ENCODE measurements at places on chromosomes 5 and 9.

- no peak for DNase-seq
These were observed 10.7 kb downstream of the PCDH12 start for GRCh38 chr5:141947316-141947715.

- DNase-seq, result no peak
These were observed 463.4 kb downstream of the PDE4D start for GRCh38 chr5:59430066-59430685.

DNA sequence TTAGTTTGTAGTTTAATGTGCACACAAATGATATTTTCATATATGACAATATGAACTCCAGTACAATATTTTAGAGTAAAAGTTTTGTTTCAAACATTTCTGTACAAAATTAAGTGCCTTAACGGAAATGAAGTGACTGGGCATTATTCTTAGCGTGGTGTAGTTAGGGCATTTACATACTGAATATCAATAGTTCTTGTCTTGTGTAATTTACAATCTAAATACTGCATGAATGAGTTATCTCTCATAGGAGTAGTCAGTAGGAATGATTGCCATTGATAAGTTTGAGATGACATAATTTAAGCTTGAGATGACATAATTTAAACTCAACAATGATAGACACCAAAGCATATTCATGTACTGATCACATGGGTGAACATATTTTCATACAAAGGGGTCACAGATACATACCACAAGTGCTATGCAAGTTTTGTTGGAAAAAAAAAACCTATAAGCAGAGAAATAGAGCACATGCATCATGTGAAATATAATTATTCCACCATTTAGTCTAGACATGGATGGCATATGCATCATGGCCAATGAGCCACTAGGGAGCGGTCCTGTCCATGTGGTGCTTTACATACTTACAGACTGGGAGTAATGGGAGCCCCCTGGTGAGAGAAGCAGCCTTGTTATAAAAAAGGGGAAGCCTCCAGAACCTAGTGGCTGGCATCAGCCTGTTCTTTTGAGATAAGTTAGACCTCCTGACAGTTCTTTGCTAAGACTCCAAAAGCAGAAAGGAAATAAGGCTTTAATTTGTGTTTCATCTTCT lies 1523.9 kb downstream of the MAT2B start:
- DNase-seq, result peak; percentile 93

DNA sequence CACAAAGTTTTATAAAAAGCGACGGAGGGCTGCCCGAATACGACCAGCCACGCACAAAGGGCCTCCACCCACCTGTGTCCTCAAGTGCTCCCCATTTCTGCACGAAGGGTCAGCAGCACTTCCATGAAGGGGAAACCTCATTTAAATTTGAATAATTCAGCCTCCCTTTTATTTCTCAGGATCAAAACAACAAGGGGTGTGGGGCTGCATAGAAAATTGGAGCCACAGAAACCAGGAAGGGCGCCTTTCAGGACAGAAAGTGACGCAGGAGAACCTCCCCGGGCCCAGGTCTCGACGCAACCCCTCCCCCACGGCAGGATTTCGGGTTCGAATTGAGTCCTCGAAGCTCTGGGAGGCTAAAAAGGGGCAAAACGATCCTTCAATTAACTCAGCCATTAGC lies 2.1 kb downstream of the NRARP start:
- DNase-seq, result no peak

DNA sequence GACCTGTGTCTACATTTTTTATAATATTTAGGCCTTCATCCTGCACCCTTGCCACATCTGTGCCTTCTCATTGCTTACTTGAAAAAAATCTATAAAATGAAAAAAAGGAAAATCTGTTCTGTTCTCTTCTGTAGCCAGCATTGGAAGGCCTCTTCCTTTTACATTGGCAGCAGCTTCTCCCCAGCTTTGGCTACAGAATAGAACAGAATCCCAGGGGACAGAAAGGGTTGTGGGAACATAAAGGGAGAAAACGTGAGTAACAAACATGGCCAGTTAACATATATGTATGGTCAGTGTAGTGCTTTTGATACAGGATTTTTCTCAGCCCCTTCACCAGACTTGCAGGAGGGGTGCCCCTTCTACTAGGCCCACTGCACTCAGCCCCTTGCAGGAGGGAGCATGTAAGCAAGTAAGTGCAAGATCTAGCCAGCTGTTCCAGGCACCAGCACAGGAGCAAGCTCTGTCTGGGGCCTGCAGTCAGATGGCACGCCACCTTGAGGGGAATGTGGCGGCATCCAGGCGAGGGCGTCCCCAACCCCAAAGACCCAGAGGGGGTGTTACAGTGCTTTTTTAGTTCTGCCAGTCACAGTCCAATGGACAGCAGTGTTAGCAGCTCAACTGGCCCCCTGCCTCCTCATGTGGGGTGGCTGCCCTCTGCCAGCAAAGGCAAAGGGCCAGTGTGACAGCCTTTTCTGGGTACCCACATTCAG lies 330.5 kb upstream of the ZNF462 start:
- no peak for DNase-seq

- no peak for DNase-seq
These were observed 13.9 kb upstream of the NAA35 start for GRCh38 chr9:85927076-85927475.

DNA sequence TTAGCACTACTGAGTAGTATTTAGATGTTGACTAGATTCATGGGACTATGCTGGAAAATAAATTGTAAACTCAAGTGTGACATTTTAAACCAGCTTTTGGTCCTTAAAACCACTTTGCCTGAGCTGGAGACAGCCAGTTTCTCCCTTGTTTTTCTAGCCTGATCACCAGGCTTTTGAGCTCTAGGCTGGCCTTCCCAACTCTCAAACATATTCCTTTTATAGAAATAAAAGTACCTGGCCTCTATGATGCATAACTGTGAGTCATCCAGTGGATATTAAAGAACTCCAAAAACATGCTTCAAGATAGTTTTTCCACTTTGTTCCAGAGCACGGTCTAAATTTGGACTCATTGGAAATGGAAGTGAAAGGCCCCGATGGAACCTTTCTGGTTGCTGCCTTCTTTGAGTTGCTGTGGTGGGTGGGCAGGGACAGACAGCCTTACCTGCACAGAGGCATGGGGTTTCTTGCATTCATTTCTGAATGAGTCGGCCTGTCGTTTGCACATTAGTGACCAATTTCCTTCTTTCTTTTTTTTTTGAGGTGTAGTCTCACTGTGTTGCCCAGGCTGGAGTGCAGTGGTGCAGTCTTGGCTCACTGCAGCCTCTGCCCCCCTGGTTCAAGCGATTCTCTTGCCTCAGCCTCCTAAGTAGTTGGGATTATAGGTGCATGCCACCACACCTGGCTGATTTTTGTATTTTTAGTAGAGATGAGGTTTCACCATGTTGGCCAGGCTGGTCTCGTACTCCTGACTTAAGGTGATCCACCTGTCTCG lies 43.1 kb downstream of the TRIO start:
- DNase-seq, result no peak
